ENCODE measurements at places on chromosomes 6 and 20.

GRCh38 chr6:53011979-53012378 lies 16.9 kb upstream of the GSTA4 start:
- H3K27ac ChIP-seq = no peak overlapping the region
- peaks cover 84% of the 10 kb centered on the region for H3K36me3 ChIP-seq
- H3K4me1 ChIP-seq = no peaks in the 10 kb centered on the region
- H3K4me3 ChIP-seq = no peak overlapping the region

DNA sequence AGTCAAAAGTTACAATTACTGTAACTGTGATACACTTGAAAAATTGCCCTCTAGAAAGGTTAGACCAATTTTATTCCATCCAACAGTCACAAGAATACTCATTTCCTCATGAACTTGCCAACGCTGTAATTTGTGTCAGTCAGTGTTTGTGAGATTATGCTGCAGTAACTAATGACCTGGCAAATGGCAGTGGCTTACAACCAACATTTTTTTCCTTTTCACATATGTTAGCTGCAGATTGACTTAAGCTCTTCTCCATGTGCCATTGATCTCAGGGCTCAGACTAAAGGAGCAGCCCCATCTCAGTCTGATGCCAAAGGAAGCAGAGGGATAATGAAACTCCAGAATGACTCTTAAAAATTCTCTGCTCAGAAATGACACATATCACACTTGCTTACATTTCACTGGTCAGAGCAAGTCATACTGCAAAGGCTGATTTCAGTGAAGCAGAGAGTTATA lies 92.3 kb upstream of the ELOVL5 start:
- H3K27me3 ChIP-seq = no peaks in the 10 kb centered on the region
- H3K36me3 ChIP-seq = no peaks in the 10 kb centered on the region
- no peak overlapping the region for H3K4me3 ChIP-seq
- H3K4me1 ChIP-seq = peaks cover 10% of the 10 kb centered on the region
- no peak for DNase-seq

- no peak for DNase-seq
- no peaks in the 10 kb centered on the region for H3K4me1 ChIP-seq
- no peak overlapping the region for H3K4me3 ChIP-seq
- H3K36me3 ChIP-seq = no peaks in the 10 kb centered on the region
- no peak overlapping the region for H3K27ac ChIP-seq
- no peaks in the 10 kb centered on the region for H3K27me3 ChIP-seq
Measured at GRCh38 chr20:23407781-23408464, 13.4 kb downstream of the NAPB start.

DNA sequence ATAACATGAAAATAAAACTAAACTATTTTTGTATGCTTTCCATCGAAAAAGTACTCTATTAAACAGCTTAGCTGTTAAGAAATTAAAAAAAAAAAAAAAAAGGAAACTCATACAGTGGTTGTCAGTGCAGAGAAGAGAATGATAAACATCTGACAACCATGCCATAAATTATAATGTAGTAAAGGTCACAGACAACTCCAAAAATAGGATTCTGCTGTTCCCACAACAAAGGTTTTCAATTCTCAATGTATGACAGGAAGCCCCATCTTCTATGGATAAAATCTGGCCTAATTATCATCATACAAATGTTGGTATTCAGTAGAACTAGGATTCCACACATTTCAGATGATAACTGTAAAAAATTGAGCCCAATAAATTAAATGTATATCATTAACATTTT lies 5.0 kb downstream of the PLN start:
- H3K36me3 ChIP-seq = peaks cover 15% of the 10 kb centered on the region
- no peak overlapping the region for H3K4me3 ChIP-seq
- H3K27me3 ChIP-seq = no peaks in the 10 kb centered on the region

DNA sequence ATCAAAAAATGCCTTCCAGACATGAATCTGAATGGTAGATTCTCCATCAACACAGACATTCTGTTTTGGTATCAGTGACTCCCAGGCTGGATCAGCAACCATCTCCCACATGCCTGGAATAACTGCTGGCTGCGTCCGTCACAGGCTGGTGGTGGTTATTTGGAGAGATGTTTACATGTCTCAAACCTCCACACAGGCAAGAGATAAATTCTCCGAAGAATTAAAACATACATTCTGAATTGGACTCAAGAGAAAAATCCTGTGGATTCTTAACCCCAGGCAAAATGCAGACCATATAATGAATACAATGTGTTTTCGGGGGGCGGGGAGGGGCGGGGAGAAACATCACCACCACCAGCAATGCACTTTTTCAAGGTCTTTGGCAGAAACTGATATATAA lies 108.2 kb downstream of the THBS2 start:
- H3K4me3 ChIP-seq = no peak overlapping the region
- H3K4me1 ChIP-seq = no peaks in the 10 kb centered on the region
- no peak for DNase-seq
- H3K36me3 ChIP-seq = no peaks in the 10 kb centered on the region
- H3K27me3 ChIP-seq = no peaks in the 10 kb centered on the region

DNA sequence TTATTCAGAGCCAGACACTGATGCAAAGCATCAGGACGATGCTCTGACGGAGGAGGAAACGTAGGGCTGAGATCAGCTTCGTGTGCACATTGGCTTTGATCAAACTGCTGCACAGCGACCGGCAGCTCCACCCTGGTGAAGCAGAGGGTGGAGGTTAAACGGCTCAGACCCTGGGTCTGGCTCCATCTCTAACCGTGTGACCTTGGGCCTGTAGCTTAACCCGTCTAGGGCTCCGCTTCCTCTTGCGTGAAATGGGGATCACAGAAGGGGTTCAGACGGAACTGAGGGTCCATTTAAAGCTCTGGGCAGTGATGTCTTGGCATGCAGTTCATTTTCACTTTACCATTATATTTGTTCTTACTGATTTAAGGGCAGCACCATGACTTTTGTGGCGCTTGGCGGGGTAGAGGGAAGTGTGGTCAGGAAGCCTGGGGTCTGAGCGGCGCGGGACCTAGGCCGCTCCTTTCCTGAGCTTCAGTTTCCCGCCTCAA lies 644 bp downstream of the RBL1 start:
- H3K27ac ChIP-seq = peak overlapping the region; percentile 99
- H3K4me1 ChIP-seq = peaks cover 57% of the 10 kb centered on the region
- DNase-seq = peak; percentile 69
- peaks cover 49% of the 10 kb centered on the region for H3K36me3 ChIP-seq
- H3K27me3 ChIP-seq = no peaks in the 10 kb centered on the region

- H3K36me3 ChIP-seq = 0 out of 2 replicates have a peak, but pooled peaks cover 4% of the 10 kb centered on the region
- no peaks in the 10 kb centered on the region for H3K4me1 ChIP-seq
- no peak overlapping the region for H3K27ac ChIP-seq
- no peaks in the 10 kb centered on the region for H3K27me3 ChIP-seq
Measured at GRCh38 chr6:109002051-109002697, 92.5 kb downstream of the SESN1 start.

DNA sequence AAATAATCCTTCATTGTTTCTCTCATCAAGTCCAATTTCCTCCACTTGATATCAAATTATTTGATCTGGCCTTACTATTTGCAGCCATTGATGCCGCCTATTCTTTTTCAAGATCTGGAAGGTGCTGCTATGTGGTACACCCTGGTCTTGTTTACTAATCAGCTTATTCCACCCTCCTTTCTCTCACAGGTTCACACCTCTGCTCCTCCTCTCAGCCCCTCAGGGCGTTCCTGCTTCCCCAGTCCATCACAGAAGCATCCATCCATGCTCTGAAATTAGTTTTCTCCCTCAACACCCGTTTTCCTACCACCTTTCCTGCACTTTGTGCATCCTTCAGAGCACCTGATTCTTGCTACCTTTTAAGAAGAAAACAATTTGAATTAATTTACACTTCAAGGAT lies 183.6 kb downstream of the EPHA7 start:
- no peaks in the 10 kb centered on the region for H3K36me3 ChIP-seq
- no peaks in the 10 kb centered on the region for H3K27me3 ChIP-seq
- H3K4me3 ChIP-seq = no peak overlapping the region
- no peaks in the 10 kb centered on the region for H3K4me1 ChIP-seq

- no peak for DNase-seq
- H3K27me3 ChIP-seq = no peaks in the 10 kb centered on the region
- no peaks in the 10 kb centered on the region for H3K36me3 ChIP-seq
- H3K27ac ChIP-seq = no peak overlapping the region
Measured at GRCh38 chr6:157517601-157518359, 136.8 kb downstream of the ZDHHC14 start.

- no peaks in the 10 kb centered on the region for H3K27me3 ChIP-seq
- H3K4me1 ChIP-seq = peaks cover 72% of the 10 kb centered on the region
- no peak for DNase-seq
- H3K27ac ChIP-seq = peak overlapping the region; percentile 81
- H3K4me3 ChIP-seq = no peak overlapping the region
Measured at GRCh38 chr6:130514712-130515111, 148.9 kb downstream of the TMEM200A start.

- H3K4me1 ChIP-seq = no peaks in the 10 kb centered on the region
- no peak overlapping the region for H3K27ac ChIP-seq
- H3K27me3 ChIP-seq = no peaks in the 10 kb centered on the region
- H3K4me3 ChIP-seq = no peak overlapping the region
- no peaks in the 10 kb centered on the region for H3K36me3 ChIP-seq
- no peak for DNase-seq
Measured at GRCh38 chr6:115891111-115891669, 169.5 kb downstream of the FRK start.

DNA sequence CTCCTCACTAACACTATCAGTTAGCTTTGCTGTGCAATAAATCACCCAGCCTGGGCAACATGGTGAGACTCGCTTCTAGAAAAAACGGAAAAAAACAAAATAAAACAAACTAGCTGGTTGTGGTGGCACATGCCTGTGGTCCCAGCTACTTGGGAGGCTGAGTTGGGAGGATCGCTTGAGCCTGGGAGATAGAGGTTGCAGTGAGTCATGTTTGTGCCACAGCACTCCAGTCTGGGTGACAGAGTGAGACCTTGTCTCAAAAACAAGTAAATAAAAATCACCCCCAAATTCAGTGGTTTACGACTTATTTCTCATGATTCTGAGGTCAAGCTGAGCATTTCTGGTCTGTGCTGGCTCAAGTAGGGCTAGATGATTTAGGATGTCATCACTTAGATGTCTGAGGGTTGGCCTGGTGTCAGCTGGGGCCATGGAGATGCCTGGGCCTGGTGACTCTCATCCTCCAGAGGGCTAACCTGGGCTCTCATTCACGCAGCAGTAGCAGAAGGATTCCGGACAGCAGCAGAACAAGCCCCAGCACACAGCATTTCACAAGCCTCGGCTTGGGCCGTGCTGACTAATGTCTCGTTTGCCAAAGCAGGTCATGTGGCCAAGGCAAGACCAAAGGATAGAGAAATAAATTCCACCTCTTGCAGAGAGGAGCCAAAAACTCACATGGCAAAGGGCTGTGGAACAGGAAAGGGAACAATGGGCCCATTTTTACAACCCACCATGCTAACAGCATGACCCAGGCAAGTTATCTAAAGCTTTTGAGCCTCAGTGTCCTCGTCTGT lies 32.5 kb downstream of the MGME1 start:
- no peaks in the 10 kb centered on the region for H3K36me3 ChIP-seq
- no peak overlapping the region for H3K4me3 ChIP-seq
- H3K27ac ChIP-seq = no peak overlapping the region

- no peaks in the 10 kb centered on the region for H3K36me3 ChIP-seq
- H3K4me1 ChIP-seq = peaks cover 16% of the 10 kb centered on the region
- H3K27me3 ChIP-seq = no peaks in the 10 kb centered on the region
- H3K27ac ChIP-seq = no peak overlapping the region
- H3K4me3 ChIP-seq = no peak overlapping the region
Measured at GRCh38 chr6:100126790-100127484, 132.9 kb upstream of the MCHR2 start.

GRCh38 chr20:46743088-46743487 lies 33.6 kb downstream of the SLC2A10 start:
- DNase-seq = no peak
- peaks cover 25% of the 10 kb centered on the region for H3K27me3 ChIP-seq
- H3K4me1 ChIP-seq = no peaks in the 10 kb centered on the region
- no peak overlapping the region for H3K4me3 ChIP-seq

DNA sequence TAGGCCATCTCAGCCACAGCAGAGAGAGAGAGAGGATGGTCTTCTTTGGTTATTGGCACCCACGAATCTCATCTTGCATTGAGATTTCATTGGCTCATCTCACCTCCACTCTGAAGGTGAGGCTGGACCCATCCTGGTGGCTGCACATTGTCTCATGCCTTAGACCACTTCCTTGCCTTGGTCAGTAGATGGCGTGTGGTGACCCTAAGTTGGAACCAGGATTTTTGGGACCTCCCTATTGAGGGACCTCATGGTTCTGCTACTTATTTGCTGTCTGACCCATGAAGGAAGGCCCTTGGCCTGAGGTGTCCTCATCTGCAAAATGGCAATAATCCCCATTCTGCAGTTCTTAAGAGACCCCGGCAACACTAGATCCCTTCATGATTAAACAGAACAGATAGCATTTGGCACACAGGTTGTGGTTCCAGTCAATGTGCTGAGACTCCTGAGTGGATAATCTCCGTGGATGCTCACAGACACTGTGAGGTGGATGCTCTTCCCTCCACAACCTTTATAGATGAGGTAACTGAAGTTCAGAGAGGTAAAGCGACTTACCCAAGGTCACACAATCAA lies 21.5 kb upstream of the AAR2 start:
- H3K27ac ChIP-seq = no peak overlapping the region
- H3K4me3 ChIP-seq = no peak overlapping the region
- peak; percentile 11 for DNase-seq
- H3K36me3 ChIP-seq = no peaks in the 10 kb centered on the region
- no peaks in the 10 kb centered on the region for H3K4me1 ChIP-seq

DNA sequence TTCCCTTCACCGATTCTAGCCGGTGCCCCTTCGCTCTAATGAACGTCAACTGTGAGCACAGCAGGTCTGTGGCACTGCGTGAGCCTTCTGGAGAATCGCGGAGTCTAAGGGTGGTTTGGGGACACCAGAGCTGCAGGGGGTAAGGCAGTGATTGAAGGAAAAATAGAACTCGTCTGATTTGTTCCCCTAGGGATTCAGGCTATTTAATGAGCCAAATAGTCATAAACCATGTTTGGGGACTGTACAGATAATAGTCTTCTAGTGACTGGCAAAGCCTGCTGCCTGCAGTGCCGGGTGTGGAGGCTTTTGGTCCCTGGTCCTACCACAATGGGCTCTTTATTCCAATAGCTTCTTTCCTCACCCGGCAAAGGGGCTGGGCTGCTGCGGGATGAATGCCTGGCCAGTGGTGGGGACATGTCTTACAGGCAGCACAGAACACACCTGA lies 11.1 kb upstream of the NTSR1 start:
- no peaks in the 10 kb centered on the region for H3K4me1 ChIP-seq
- peaks cover 6% of the 10 kb centered on the region for H3K27me3 ChIP-seq
- no peak overlapping the region for H3K27ac ChIP-seq
- no peak overlapping the region for H3K4me3 ChIP-seq

Data from DND-41 (cell line).